ENCODE measurements at places on chromosomes 2 and 18.

DNA sequence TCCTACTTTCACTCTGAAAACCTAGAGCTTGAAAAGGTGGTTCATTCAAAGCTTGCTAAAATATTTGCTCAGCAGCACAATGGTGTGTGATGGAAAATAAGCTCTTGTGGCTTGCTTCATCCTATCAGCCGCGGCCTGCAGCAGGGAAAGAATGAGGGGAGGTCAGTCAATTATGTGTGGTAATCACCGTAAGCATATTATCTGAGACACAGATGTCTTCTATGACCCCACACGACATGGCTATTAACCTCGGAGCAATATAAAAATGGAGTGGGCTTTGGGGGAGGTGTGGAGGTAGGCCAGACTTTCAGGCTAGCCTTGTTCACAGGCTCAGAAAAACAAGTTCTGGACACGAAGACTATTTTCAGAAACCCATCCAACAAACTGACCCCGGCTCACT lies 98.4 kb upstream of the SIX3 start:
- no peak for DNase-seq

DNA sequence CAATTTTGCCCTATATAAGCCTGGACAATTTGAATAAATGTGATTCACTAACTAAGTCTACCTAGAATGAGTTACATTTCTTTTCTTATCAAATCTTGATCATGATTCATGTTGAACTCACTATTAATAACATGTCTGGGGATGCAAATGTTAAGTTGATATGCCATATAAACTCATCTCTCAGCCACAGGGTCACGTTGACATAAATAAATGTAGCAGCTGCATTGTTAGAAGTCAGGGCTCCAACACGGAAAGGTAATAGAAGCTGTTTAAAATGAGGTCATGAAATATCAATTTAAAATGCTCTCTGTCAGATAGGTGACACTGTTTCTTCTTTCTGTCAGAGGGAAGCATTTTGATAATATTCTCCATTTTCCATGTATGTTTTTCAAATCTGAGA lies 521.9 kb downstream of the CCDC85A start:
- DNase-seq: no peak

GRCh38 chr2:213213186-213213585 lies 61.8 kb upstream of the IKZF2 start:
- no peak for DNase-seq

- DNase-seq: no peak
Observed at GRCh38 chr2:181957668-181958067, 28.0 kb upstream of the PPP1R1C start.

DNA sequence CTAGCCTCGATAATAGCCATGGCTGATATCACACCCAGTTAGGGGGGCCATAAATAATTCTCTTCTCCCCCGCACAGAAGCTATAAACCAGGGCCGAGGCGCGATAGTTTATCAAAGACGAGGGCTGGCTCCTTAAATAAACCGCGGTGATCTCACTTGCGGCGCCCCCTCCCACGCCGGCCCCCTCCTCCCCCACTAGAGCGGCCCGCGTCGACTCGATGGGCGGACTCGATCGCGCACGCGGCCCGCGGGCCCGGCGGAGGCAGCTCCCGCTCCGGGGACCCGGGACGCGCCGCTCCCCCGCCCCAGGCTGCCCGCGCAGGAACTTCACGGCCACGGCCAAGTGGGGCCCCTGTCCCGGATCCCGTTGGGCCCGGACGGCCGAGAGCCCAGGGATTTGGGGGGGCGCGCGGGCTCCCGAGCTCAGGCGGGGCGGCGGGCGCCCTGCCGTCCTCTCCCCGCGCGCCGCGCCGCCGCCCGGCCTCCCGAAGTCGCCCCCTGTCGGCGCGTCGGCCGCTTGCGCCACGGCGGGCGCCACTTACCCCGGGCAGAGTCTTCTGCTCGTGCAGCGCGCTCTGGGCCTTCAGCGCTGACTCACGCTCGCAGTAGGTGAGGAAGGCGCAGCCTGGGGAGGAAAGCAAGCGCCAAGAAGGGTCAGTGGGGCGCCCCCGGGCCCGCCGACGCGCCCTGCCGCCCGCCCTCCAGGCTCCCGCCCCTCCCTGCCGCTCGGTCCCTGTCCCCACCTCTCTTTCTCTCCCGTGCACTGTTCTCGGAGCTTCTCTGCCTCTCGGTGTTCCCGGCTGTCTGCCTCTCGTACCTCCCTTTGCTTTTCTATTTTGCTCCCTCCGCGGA lies 80.4 kb downstream of the CELF4 start:
- peak; percentile 39 for DNase-seq

DNA sequence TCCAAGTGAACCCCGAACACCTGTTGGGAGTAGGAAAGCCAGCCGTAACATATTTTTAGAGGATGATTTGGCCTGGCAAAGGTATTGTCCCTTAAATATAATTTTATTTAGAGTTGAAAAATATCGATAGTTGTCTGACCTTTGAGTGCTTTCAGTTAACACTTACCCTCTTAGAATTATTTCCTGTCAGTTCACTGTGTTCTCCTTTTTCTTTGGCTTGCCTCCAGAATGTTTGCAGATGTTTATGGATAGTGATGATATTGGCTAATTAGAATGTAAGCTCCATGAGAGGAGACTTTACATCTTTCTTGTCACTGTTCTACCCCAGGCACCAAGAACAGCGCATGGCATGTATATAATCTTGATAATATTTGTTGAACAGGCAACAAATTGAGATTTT lies 19.8 kb downstream of the PIKFYVE start:
- no peak for DNase-seq

- no peak for DNase-seq
Observed at GRCh38 chr18:58208207-58208932, 164.3 kb downstream of the NEDD4L start.

- DNase-seq: no peak
Observed at GRCh38 chr18:8943900-8944870, 158.3 kb upstream of the NDUFV2 start.

DNA sequence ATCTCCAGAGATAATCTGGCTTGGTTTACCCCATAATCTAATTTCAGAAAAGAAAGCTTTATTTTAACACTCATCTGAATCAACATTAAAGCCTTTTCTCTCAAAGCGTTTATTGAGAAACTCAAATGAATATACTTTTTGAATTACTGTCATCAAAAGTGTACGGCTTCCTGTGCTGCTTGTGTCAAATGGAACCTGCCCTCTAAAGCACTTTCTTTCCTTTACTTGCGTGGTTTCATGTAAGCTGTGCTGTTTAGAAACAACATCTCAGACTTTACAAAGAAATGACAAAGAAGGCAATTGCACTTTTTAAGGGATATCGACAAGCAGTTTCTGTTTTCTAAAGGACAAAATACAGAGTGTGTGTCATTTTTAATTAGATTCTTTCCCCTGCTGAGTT lies 35.1 kb downstream of the CYBRD1 start:
- DNase-seq: no peak

GRCh38 chr2:9333591-9334171 lies 89.6 kb downstream of the ITGB1BP1 start:
- DNase-seq: no peak
